ENCODE measurements at places on chromosomes 3 and 15.

DNA sequence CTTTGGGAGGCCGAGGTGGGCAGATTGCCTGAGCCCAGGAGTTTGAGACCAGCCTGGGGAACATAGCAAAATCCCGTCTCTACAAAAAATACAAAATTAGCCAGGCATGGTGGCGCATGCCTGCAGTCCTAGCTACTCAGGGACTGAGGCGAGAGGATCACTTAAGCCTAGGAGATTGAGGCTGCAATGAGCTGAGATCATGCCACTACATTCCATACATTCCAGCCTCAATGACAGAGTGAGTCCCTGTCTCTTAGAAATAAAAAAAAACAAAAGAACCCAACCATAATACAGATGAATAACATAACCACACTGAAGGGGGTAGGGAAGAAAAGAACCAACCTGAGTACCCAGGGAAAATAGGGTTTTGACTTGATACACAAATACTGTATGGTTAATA lies 19.7 kb upstream of the CGNL1 start:
- no peak for DNase-seq

DNA sequence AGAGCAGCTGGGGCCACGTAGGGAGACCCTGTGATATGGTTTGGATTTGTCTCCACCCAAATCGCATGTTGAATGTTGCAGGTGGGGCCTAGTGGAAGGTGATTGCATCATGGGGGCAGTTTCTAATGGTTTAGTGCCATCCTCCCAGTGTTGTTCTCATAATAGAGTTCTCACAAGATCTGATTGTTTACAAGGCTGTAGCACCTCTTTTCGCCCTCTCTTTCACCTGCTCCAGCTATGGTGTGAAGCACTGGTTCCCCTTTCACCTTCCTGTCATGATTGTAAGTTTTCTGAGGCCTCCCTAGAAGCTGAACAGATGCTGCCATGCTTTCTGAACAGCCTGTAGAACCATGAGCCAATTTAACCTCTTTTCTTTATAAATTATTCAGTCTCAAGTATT lies 198.9 kb upstream of the CBLB start:
- no peak for DNase-seq

DNA sequence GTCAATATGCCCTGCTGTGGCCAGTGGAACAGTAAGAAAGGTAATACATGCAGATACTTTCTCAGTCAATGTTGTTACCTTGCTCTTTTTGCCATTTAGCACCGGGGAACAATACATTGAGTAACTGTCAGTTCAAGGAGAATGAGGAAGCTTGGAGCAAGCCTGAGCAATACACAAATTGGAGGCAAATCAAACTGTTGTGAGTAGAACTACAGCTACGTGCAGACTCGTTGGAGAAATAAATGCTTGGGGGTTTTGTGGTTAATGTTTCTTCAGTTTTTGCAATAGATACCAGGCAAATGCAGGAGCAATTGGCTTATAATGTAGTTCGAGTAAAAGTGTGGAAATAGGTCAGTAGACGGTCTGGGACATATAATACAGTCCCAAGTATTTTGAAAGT lies 587.3 kb upstream of the ROBO1 start:
- DNase-seq, result no peak

DNA sequence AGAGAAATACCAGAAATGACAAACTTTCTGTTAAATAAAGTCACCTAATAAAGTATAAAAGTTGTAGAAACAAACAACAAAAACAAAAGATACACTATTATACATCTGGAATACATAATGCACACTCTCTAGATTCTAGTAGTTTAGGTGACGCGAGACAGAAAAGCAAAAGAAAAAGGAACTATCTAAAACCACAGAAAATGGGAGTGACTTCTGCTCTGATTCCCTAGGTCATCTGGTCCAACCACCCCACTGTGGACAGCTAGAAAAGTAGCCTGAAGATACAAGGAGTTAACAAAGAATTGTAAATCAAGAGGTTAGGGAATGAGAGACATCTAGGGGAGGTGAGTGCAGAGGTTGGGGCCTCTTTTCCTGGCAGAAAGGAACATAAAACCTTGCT lies 39.1 kb downstream of the DHX36 start:
- DNase-seq, result no peak

DNA sequence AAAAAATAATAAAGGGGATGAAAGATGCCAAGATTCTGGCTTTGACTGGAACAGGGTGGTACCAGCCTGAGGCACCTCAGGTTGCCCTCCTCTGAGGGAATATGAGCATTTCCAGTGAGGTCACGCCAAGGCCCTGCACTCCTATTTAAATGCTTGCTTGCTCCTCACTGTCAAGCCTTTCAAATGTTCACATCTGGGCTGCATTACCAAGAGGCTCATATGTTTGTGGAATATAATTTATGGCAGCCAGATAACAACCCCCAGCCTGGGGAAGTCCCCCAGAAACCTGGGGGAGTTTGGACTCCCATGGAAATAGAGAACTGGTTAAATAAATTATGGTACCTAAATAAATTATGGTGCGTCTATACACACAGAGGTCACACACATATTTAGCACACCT lies 88.4 kb downstream of the FRMD4B start:
- no peak for DNase-seq

- DNase-seq, result no peak
These were observed 63.7 kb downstream of the CHD2 start for GRCh38 chr15:92963794-92964193.

DNA sequence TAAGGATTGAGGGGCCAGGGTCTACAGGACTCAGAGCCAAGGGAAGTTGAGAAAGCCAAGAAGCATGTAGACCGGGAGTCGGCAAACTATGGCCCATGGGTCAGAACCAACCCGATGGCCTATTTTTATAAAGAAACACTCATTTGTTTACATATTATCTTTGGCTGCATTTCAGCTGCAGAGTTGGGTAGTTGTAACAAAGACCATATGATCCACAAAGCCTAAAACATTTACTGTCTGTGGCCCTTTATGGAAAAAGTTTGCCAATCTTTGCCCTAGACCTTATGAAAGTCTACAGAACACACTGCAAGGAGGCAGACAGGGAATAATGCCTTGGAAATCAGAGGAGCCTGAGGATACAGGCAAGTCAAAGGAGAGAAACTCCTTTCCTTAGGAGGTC lies 63.2 kb upstream of the MNS1 start:
- no peak for DNase-seq
